Natural killer cell treated with Interleukin-12 subunit alpha and Interleukin-12 subunit beta and Interleukin-15 and Interleukin-18, amount 100 ng/mL, for 72 hours (primary cell): ENCODE measurements at places on chromosomes 5 and 9. TPM values are rescaled to one million over a fixed set of nuclear protein-coding genes. Genes with fewer than 3 reads are reported as not detected.

DNA sequence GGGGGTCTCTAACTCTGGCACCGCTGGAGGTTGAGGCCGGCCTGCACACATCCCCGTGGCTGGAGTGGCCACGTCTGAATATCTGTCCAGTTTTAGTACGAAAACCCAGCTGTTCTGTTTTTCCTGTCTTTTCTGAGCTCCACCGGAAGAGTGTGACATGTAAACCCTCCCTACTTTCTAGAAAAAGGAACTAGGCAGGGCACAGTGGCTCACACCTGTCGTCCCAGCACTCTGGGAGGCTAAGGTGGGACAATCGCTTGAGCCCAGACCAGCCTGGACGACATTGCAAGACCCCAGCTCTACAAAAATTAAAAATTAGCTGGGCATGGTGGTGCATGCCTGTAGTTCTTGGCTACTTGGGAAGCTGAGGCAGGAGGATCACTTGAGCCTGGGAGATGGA lies 8.2 kb upstream of the PHYKPL start:
- no peak for DNase-seq

DNA sequence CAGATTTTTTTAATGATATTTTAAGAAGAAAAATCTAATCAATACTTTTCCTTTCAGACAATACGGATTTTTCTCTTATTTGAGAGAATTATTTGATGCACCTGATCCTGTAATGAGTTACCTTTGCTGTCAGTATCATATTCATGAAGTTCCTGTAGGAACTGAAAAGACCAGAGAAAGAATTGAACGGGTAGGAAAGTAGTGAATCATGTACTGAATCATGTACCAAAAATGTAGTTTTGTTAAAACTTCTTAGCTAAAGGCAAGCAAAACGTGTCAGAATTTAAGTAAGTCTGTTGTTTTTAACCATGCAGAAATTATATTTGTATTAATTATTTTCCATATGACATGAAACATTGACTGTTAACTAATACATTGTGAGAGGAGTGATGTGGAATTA lies 56.6 kb downstream of the SMC5 start:
- DNase-seq = no peak

DNA sequence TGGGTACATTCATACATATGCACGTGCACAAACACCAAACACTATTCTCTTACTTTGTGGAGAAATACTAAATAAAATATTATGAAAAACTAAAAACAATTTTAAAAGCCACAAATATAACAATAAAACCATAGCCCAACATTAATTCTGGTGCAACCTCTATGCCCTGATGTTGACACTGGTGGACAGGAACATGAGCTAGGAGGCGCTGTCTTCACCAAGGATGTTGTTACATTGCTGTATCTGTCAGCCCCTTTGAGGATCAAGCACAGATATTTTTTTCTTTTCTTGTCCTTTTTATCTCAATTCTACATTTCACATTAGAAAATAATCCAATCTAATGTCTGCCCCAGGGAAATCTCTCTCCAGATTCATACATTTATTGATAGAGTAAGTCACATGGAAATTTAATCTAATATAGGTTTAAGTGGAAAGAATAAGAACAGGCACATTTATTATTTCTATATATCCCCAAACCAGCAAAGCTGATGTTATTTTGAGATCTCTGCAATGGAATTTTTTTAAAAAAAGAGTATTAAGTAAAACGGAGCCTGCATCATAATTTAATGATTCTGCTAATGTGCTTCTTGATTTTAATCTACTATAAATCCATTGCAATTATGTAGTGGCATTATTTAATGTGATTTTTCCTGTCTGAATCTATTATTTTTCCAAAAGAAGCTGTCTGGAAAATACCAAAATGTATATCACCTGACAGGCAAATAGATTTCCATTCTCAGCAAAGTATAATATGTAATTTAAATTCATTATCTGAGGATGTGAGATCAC lies 716.5 kb downstream of the MTRR start:
- DNase-seq = no peak

DNA sequence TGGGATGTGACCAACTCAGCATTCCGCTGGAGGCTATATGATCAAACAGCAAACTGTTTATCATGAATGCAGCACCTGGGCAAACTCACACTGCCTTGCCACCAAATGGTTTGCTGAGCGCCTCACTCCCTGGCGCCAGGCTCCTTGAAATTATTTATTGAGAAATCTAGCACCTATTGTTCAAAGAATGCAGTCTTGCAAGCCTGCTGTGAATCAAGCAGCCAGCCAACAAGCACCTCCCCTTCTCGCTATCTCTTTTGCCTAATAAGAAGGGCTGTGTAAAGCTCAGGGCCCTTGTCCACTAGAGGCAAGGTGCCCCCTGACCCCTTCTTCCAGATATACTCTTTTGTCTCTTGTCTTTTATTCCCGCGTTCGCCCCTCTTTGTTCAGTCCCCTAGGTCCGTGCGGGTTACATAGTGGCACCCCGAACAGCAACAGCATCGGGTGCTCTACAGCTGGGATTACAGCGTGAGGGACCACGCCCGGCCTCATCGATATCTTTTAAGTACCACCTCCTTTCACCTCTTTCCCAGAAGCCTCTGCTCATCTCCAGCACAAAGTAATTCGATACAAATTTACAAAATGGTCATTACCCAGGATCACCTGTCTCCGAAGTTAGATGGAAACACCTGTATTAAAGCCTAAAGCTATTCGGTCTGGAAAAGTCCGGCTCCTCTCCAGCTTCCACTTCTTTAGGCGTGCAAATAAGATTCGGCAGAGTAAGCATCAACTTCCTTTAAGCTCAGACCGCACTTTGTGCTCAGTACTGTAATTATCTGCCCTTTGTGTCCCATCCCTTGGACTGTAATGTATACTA lies 896 bp downstream of the RIGI start:
- no peak for DNase-seq

DNA sequence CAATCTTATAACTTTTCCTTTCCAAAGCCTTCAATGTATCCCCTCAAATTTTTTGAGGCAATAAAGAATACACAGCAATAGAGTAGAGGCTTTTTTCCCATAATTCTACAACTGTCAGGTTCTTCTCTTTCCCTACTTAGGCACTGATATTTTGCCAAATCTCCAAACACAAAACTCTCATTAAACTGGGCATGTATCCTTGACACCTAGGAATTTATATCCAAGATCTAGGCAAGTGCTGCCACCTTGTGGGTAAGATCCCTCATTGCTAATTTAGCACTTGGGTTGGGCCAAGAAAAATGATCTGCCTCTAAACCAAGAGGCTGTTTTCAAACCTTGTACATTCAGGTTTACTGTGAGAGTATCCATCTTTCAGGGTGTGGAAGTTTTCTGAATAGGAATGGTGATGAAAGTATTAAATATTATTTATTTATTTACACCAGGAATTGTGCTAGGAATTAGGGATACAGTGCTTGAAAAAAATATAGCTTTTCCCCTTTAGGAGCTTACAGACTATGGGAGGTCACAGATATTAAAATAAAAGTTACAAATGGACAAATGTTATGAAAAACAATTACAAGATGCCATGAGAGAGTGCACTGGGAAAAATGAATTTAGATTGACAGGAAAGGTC lies 17.6 kb downstream of the TSTD2 start:
- no peak for DNase-seq

DNA sequence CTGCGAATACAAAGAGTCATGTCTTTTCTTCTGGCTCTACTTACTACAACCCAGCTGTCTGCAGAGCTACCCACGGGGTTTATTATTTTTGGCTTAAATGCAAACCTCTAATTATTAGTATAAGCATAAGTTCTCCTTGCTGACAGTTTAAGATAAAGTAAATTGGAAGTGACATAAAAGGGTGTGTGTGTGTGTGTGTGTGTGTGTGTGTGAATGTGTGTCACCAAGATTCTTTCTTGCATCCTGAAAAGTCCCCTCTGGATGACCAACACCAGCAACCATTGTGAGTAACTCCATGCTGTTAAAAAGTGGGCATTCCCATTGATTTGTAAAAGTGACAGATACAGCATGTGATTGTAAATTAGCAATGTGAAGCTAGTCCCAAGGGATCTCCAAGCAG lies 803.8 kb upstream of the ZNF608 start:
- DNase-seq = no peak

DNA sequence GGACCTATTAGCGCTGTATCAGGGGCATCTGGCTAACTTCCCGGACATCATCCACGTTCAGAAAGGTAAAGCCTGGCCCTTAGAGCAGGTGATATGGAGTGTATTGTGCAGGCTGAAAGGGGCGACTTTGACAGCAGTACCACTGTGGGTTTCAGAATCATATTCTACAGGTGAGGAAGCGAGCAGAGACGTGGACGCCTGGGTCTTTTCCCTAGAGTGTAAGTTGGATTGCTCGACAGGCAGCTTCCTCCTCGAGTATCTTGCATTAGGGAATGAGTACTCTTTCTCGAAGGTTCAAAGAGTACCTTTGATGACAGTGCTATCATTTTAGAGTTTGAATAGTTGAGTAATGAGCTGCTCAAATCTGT lies 1.9 kb downstream of the SNX18 start:
- DNase-seq = no peak

DNA sequence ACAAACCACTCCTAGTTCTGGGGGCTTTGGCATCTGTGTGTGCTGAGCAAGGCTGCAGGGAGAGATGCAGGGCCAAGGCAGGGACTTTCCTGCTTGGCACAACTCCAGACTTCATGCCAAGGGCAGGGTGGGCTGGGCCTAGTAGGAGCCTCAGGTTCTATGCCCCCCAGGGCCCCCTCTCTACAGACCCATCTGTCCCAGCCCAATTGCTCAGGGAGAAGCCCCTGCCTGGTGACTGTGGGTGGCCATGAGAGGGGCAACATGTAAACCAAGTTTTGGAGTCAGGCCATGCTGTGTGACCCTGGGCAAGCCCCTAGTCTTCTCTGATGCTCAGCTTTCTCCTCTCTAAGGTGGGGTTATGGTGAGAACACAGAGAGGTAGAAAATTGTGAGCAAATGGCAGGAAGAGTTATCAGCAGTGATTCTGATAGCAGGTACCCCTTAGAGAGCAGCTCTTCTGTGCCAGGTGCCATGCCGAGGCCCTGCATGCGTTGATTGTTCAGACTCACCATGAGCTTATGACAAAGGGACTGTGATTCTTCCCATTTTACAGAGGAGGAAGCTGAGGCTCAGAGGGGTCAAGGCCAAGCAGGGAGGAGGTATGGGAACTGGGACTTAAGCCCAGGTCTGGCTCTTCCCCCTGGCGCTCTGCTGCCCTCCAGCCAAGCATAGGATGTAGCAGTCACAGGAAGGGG lies 5.2 kb downstream of the OLFML2A start:
- no peak for DNase-seq

RLN1 gene
- total RNA-seq = not detected
